H54 (cell line): ENCODE measurements at places on chromosomes 13 and 19.

- peak; percentile 43 for DNase-seq
These were observed 30.1 kb downstream of the EPS15L1 start for GRCh38 chr19:16441661-16442162.

DNA sequence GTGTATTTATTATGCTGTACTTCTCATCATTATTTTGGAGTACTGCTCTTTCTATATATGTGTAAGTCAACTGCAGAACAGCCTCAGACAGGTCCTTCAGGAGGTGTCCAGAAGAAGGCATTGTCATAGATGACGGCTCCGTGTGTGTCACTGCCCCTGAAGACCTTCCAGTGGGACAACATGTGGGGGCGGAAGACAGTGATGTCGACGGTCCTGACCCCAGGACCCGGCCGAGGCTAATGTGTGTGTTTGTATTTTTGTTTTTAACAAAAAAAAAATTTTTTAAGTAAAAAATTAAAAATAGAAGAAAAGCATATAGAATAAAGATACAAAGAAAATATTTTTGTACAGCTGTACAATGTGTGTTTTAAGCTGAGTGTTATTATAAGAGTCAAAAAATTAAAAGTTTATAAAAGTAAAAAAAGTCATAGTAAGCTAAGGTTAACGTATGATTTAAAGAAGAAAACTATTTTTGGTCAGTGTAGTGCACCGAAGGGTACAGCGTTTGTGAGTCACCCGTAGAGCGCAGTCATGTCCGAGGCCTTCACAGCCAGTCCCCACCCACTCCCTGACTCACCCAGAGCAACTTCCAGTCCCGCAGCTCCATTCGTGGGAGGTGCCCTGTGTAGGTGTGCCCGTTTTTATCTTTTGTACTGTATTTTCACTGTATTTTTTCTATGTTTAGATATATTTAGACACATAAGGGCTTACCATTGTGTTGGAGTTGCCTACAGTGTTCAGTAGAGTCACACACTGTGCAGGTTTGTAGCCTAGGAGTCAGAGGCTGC, 42.2 kb upstream of the SPACA7 start:
- DNase-seq, result peak; percentile 99

- DNase-seq, result peak; percentile 97
These were observed 977 bp upstream of the EFNB2 start for GRCh38 chr13:106536244-106537034.

DNA sequence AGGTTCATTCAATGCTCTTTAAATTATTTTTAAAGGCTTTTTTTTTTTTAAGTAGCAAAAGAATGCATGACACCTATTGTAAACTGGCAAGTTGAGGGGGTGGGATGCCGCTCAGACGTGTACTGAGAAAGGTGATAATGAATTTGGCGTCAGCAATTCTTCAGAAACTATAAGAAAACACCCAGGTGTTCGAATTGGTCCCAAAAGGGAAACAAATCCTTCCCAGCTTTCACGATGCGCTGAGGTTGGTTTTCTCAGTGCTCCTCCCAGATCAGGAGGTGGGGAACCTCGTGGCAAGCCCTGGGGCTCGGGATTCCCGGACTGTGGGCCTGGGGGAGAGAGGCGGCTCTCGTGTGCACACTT, 543 bp upstream of the FAM124A start:
- DNase-seq, result no peak

- DNase-seq, result no peak
These were observed 16.7 kb downstream of the KDM4B start for GRCh38 chr19:4985551-4985991.

GRCh38 chr19:45767881-45768654, 984 bp downstream of the SIX5 start:
- DNase-seq, result peak; percentile 40
